ENCODE measurements at places on chromosomes 5 and 9. TPM values are rescaled to one million over a fixed set of nuclear protein-coding genes. Genes with fewer than 3 reads are reported as not detected.

DNA sequence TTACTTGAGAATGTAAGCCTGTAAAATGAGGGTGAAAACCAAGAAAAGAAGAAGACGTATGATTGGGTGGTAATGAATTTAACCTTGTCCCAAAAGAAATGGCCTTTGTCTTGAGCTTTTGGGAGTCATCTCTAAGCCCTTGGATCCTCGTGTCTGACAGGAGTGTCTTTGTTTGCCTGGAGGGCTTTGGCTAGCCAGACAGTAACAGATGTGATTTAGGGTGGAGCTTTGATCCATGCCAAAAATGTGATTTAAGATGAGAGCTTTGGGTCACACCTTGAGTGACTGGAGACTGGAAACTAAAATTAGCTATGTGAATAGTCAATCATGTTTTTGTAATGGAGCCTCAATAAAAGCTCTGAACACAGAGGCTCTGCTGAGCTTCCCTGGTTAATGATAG is 25.9 kb upstream of the ZFAND5 start:
- no peak for DNase-seq

- DNase-seq, result no peak
These were observed 25.7 kb downstream of the NCS1 start for GRCh38 chr9:130197888-130198287.

- DNase-seq, result no peak
These were observed 24.1 kb upstream of the TRMT10B start for GRCh38 chr9:37729499-37729898.

GRCh38 chr5:84715091-84715490 is 330.4 kb upstream of the EDIL3 start:
- DNase-seq, result no peak

GRCh38 chr5:16871746-16872339 is 64.2 kb downstream of the MYO10 start:
- DNase-seq, result no peak

GRCh38 chr9:2024888-2025782 is 10.0 kb downstream of the SMARCA2 start:
- no peak for DNase-seq

Gene SKIC3
- 7.2 TPM for polyA plus RNA-seq

DNA sequence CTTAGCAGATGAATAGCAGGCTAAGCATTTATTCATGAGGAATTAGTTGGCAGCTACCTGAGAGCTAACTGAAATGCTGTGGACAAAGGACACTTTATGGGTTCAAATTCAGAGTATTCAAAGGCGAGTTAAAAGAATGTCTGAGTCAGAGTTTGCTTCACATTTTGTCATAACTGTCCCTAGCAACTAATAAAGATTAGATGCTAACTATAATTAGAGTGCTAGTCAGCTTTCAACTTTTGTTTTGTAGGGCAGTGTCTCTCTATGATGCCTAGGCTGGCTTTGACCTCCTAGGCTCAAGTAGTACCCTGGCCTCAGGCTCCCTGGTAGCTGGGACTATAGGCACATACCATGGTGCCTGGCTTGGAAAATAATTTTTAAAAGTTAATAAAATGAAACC is 4.6 kb downstream of the SMC5 start:
- DNase-seq, result no peak
